ENCODE measurements at places on chromosomes 12 and 14. TPM values are rescaled to one million over a fixed set of nuclear protein-coding genes. Genes with fewer than 3 reads are reported as not detected.

The KLHL28 gene
- 14.9 TPM for polyA plus RNA-seq

The HCAR1 gene
- 2.6 TPM for polyA plus RNA-seq

The KRT77 gene
- polyA plus RNA-seq, result not detected

DNA sequence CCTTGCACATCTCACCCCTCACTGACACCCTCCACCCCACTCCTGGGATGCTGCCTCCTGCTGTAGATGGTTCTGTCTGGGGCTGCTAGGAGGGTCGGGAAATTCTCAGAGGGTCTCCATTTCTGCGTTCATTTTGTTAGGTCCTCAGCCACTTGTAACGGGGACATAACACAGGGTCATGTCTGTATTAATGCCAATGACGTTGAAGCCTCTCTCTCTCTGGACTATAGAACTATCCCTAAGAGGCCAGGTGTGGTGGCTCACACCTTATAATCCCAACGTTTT lies 14.6 kb downstream of the SIVA1 start:
- no peak for DNase-seq

DNA sequence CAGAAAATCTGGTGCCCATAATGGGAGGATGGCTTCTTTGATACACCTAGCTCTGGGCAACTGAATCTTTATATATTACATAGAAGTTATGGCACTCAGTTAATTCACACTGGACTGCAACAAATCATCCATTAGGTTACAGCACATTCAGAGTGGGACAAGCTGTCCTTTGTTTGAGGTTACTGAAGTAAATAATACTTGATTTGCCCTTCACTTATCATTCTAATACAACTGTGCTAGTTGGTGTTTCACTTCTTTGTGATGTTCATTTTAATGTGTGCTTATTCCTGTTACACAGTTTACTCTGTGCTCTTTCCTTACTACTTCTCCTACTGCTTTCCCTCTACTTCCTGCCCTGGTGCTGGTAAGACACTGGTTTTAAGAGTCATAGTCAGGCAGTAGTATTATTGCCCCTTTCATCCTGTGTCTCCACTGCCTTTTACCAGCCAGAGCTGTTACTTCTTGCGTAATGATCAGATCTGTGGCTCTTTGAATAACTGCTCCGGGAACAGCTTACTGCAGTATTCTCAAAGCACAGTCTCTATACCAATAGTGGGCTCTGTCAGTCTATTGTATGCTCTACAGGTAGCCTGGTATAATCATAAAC lies 36.4 kb upstream of the GXYLT1 start:
- DNase-seq, result no peak

GRCh38 chr12:79763766-79764452 lies 73.1 kb upstream of the PAWR start:
- DNase-seq, result no peak

DNA sequence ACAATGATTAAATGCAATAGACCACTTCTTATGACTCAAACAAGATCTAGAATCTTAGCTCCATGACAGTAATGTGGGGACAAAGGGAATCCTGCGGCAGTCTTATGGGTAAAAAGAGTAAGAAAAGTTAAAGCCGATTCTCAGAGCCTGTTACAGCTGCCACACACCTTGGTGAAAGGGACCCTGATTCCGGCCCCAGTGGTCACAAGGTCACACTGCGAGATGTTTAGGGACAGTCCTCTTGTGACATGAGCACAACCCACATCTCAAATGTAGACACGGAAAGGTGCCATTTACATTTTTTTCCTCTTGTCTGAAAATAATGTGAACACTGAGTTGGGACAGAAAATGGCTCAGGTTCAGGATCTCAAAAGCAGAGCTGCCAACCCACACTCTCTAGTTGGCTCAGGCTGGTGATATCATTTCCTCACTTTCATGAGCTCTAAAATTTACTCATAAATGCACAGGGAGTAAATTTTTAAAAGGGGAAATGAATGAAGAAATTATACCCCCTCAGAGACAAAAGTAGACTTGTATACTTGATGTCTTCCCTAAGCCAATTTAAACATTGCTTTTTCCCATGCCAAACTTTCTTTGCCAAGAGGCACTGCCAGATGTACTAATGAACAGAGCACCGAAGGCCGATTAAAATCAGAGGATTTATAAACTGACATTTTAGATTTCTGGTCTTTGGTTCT lies 113.1 kb upstream of the OVCH1 start:
- DNase-seq, result no peak

Data from renal pelvis (tissue), 12 donors.